ENCODE measurements at places on chromosomes 16 and 17.

GRCh38 chr17:56125830-56126819 is 27.1 kb upstream of the ANKFN1 start:
- DNase-seq: no peak

DNA sequence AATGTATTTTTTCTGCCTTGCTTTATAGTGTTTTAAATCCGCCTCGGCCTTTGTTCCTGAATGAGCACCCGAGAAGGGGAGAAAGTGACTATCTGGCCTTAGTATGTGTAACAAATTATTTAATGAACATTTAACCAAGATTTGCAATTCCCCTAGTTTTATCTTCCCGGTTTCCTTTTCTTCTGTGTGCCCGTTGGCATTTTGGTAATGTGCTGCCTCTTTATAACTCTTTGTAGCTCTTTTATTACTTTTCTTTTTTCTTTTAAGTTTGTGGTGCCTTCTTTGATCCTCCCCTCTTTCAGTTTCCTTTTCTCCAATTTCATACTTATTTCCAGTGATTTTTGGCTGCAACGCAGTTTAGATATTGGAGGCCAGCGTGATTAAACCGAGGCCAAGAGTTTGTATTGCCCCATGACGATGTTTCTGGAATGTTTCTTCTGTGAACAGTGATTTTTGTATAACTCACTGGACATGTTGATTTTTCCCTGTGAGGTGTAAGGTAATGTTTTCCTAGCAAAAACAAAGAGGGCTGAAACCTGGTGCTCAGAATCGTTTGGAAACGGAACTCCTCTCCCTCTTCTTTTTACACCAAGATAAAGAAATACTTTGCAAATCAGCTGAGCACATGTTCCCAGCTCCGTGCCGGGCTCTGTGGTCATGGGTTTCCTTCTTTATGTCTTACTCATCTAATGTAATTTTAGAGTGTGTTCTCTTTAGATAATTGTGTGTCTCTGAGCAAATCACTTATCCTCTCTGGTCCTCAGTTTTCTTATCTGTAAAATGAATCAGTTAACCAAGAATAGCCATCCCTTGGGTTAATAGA is 344.3 kb downstream of the WWOX start:
- DNase-seq: no peak

DNA sequence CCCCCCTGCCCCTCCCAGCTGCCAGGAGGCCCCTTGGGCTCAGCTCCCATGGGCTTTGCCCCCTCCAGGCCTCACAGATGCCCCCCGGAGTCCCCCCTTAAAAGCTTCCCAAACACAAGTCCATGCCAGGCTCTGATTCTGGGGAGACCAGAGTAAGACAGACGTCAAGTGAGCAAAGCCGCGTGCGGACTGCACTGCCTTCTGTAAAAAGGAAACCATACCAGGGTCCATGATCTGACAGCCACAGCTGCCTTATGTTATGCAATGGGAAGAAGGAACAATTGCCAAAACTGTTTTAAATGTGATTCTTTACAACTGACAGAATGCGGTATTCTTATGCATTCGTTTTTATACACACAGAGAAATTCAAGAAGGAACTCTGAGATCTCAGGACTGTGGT is 17.9 kb upstream of the HEXD start:
- no peak for DNase-seq

- DNase-seq: no peak
These were observed 108.3 kb downstream of the ZNF423 start for GRCh38 chr16:49747654-49748053.

DNA sequence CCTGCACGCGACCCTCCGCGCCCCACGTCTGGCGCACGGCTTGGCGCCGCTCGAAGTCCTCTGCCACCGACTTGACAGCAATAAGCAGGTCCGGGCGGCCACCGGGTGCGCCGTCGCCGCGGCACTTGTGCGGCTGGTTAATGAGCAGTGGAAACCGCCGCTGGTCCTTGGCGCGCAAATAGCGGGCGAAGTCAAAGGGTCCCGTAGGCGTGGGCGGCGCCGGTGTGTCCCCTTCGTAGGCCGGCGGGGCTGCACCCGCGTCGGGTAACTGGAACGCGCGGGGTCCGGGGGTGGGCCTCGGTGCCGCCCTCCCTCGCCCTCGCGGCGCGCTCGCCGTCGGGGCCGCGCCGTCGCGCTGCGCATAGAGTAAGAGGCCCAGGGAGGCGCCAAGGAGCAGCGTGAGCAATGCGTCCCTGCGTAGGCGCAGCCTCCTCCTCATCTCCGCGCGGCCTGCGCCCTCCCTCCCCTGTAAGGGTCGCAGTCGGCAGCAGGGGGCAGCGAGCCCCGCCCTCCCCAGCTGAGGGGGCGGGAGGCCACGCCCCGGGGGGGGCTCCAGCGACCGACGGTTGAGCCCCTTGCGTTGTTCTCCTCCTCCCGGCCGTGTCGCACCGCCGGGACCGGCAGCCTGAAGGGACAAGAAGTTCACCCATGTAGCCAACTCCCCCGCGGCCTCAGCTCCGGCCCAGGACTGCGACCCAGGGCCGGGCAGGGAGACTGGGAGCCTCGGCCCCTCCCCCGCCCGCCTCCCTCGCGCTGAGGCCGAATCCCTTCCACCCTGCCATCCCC is 558 bp downstream of the B3GNT9 start:
- peak; percentile 50 for DNase-seq

GRCh38 chr16:51557670-51558069 is 406.6 kb upstream of the SALL1 start:
- no peak for DNase-seq

GRCh38 chr16:66250686-66251431 is 115.6 kb upstream of the CDH5 start:
- no peak for DNase-seq
